ENCODE measurements at places on chromosomes 12 and 14.
A peak's percentile ranks its signal among the peaks of the same experiment; 100 is the strongest.

DNA sequence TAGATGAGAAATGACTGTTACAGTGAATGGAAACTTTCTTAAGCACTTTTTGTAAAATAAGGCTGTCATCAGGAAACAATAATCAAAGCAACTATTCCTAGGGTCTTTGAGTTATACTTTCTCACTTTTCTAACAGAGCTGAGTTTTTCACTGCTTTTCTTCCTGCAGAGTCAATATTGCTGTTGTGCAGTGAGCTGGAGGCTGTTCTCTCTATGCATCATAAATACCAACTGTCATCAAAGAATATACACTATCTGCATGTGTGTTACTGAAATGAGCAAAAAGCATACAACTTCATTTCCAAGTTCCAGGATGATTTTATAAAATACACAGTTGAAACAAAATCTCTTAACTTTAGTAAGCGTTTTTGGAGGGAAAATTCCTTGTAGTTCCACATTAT is 110.4 kb upstream of the CPSF6 start:
- DNase-seq, result no peak

- DNase-seq, result no peak
These were observed 1.1 kb downstream of the TAOK3 start for GRCh38 chr12:118371321-118372282.

- DNase-seq, result no peak
These were observed 77.3 kb upstream of the GRIN2B start for GRCh38 chr12:14058717-14059116.

DNA sequence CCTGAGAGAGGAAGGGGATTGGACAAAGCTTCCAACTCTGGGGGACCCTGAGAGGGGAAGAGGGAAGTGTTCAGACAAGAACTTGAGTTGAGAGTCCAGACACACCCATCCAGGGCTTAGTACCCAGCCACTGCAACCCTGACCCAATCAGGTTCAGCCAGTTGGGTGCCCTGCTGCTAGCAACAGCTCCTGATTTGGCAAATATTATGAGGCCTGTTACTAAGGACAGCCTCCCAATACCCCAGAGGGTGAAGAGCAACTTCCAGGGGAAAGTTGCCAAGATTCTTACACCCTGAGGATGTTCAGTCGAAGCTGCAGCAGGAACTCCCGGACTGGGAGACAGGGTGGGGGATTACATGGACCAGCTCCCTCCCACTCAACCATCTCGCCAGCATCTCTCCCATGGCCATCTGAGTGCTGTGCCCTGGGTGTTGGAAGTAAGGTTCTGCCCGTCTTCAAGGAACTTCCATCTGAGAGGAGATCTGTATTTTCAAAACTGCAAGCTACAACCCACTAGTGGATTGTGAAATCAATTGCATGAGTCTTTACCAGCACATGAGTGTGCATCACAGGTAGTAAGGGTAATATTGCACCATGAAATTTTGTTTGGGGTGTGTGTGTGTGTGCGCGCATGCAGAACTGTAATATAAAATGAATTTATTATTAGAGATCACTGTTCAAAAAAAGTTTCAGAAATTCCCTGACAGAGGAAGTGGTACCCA is 11.5 kb upstream of the KRT78 start:
- peak; percentile 48 for DNase-seq

- DNase-seq, result peak; percentile 75
These were observed 390.6 kb upstream of the TBX3 start for GRCh38 chr12:115074617-115075016.

DNA sequence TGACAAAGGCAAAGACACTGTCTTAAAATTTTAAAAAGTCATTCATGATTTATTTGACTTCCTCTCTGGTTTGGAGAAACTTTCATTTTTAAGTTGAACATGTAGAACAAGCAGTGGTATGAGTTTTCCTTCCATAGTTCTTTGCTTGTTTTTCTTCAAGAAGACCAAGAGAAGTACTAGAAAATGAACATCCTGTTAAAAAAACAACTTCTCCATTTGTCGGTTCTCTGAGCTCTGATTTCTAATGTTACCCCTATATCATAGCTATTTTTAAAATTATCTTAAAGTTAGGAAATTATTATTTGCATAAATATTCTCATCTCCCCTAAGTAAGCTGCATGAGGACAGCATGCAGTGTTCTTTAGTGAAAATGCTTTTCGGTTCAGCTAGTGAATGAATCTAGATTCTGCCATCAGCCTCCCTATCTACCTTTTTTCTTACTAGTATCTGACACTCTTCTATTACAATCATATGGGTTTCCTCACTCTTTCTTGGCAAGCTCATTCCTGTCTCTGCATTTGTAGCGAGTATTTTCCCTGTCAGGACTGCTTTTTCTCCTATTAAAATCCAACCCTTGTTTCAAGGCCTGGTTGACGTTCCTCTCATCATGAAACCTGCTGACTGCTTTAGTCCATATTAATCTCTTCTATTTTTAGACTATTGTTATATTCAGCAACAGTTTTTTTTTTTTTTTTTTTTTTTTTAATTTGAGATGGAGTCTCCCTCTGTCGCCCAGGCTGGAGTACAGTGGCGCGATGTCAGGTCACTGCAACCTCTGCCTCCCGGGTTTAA is 15.8 kb downstream of the DIP2B start:
- DNase-seq, result no peak

DNA sequence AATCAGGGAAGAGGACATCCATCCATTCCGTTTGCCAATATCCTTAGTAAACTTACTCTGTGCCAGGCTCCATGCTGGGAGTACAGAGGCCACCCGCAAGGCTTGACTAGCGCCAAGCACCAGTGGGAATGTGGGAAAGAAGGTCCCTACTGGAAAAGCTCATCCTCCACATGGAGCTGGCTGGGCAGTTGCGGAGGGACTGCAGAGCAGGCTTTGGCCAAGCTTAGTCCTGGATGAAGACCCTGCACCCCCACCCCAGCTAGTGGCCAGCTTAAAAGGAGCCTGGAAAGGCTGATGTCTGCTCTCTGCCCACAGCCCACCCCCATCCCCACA is 22.4 kb upstream of the EIF2B2 start:
- no peak for DNase-seq

DNA sequence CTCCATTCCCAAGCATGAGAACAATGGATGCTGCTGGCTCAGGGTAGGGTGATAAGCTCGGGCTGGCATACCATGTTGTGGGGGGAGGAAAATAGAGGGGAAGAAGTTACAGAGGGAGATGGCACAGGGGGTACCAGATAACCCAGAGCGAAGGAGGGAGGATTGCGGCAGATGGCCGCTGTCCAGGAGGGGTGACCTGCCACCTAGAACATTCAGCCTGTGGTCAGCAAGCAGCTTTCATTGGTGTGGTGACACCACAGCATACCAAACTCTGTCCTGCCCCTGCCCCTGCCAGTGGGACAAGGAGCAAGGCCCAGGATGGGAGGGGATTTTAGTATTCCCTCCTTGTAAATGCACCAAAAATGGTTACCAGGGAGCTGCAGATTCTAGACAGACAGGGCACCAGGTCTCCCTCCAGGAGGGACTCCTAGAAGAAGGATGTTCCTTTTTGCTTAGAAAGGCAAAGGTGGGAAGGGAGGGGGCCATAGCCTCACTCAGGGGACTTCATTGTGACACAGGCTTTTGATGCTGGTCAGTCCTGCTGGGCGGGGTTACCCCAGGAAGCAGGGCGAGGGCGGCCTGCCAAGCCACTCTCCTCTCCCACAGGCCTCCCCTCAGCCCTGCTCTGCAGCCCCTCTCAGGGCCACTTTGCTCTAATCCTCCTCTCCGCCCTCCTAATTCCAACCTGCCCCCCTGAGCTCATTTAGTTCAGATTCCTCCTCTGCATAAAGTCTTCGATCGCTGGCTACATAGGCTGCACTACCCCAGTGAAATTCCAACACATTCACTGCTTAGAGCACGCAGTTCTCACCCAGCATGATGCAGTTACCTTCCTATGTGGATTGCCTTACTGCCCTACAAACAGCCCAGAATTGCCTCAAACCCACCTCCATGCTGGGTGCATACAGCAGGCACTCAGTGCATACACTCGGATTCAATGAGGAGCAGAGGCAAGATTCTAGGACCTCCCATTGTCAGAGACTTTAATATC is 36.0 kb upstream of the PLEKHG6 start:
- no peak for DNase-seq

DNA sequence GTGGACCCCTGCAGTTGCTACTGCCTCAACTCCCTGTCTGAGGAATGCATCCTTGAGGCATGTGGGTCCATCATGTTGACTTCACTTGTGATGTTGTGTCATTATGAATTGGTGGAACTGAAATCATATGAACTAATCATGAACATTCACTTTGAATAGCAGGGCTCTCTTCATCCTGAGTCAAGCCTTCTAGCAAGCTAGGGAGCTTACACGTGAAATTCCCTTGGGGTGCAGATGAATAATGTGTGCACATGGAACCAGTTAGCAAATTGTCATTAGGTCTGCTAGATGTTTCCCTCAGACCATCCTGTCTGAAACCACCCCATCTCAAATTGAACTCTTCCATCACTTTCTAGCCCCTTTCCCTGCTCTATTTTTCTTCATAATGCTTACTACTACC is 3.6 kb downstream of the COQ6 start:
- peak; percentile 17 for DNase-seq

- DNase-seq, result no peak
These were observed 32.4 kb upstream of the TMX1 start for GRCh38 chr14:51207621-51208020.

- peak; percentile 73 for DNase-seq
These were observed 3.7 kb upstream of the NECAP1 start for GRCh38 chr12:8078398-8078797.

GRCh38 chr12:110718222-110718908 is 24.3 kb downstream of the PPP1CC start:
- DNase-seq, result no peak

- peak; percentile 70 for DNase-seq
These were observed 1.1 kb downstream of the POLR3B start for GRCh38 chr12:106358396-106359241.

GRCh38 chr12:54230555-54230954 is 41.8 kb upstream of the SMUG1 start:
- no peak for DNase-seq

DNA sequence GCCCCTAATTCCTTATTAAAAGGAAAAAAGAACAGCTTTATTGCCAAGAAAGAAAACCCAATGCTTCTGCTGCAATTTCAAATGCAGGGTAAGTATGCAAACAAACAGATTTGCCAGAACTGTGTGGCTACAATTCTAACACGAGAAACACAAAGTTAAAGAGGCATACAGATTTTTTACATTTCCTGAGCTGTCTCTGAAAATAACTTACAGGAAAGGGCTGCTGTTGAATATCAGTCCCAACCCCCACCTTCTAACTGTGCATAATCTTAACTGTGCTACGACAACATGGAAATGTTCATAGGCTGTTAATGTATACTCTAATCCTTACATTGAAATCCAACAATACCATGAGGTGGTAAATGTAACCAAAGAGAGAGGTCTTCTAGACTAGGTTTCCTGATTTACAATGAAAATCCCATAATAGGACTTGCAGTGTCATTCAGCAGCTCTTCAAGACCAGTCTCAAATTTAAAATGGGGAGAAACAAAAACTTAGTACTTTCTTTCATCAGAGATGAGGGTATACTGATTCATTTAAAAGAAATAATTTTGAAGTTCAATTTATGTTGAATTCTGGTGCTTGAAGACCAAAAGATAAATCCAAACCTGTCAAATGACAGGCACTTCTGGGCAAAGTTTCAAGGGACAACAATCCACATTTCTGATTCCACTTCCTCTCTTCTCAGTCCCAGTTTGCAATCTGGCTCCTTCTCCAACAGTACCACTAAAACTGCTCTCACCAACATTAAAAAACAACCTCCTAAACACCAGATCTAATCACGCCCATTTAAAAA is 14.4 kb downstream of the FGD6 start:
- peak; percentile 61 for DNase-seq

DNA sequence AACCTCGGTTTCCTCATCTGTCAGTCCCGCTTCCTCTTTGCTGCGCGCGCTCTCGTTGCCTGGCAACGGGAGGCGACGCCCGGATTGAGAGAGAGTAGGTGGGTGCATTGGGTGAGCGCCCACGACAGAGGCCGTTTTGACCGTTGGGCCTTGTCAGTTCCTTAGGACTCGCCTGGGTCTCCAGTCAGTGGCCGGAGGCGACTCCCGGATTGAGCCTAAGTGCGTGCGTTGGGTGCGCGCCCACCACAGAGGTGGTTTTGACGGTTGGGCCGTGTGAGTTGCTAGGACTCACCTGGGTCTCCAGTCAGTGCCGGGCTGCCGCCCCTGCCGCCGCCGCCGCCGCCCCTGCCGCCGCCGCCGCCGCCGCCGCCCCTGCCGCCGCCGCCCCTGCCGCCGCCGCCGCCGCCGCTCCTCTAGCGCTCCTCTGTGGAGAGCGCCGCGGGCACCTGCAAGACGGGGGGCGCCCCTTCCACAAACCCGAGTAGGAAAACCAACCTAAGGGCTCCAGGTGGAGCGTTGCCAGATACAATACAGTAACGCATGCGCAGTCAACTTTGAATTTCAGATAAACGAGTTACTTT is 37.2 kb downstream of the APOBEC1 start:
- DNase-seq, result no peak

DNA sequence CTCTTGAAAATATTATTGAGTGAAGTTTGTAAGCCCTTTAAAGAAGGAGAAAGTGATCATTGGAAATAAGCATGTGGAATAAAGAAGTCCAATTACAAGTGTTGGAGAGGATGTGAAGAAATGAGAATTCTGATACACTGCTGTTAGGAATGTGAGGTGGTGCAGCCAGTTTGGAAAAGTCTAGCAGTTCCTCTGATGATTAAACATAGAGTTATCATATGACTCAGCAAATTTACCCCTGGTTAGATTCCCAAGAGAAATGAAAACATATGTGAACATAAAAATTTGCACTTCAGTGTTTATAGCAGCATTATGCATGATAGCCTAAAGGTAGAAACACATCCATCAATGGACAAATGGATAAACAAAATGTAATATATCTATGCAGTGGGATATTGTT is 319.9 kb downstream of the AEBP2 start:
- DNase-seq, result peak; percentile 91

DNA sequence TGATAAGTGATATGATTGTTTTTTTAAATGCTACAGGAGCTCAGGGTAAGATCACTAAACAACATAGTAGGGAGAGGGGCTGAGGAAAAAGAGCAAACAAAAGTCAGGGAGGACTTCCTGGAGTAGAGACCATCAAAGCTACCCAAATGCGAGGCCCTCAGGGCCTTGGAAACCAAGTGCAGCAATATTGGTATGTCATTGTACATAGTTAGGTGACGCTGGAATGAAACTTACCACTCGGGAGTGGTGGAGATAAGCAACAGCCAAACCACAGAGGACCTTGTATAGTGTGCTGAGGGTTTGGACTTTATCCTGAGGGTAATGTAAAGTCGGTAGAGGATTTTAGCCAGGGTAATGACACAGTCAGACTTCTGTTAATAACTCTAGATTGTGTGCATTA is 13.8 kb downstream of the KITLG start:
- no peak for DNase-seq

GRCh38 chr12:56980268-56980667 is 22.9 kb upstream of the RDH16 start:
- DNase-seq, result no peak
